ENCODE measurements at places on chromosomes 1 and 21. TPM values are rescaled to one million over a fixed set of nuclear protein-coding genes. Genes with fewer than 3 reads are reported as not detected.

DNA sequence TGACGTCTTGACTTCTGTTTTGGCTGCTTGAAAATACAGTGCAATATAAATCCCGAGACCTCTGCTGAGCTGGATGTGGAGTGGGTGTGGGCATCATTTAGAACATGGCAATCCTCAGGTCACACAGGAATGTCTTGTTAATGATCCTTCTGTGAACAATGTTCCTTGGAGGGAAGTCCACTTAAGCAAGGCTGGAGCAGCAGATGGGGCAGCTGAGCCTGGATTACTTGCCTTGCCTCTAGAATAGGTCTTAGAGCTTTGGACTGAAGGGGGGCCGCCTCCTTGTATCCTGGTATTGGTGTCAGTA is 926 bp upstream of the SCMH1 start:
- DNase-seq = no peak

DNA sequence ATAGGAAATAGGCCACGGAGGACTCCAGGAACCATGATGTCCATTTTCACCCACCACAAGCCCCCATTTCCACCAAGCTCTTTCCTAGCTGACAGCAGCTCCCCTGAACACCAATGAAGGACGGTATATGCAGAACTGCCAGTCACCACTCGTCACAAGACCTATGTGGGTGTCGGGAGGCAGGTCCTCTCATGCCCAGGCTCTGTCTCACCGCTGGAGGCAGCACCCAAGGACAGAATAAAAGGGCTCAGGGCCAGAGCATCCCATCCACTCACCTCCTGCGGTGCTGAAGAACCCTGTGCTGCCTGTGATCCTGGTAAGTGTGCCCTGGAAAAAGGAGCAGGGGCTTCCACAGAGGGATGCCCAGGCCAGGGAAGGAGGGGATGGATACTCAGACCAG is at the start of gene LCE1F:
TSS of gene LCE1F (plus strand) at position 266 of the 400 bp plus-strand sequence. CDS start 1,232 bp downstream, outside the sequence.
- no peak for DNase-seq

DNA sequence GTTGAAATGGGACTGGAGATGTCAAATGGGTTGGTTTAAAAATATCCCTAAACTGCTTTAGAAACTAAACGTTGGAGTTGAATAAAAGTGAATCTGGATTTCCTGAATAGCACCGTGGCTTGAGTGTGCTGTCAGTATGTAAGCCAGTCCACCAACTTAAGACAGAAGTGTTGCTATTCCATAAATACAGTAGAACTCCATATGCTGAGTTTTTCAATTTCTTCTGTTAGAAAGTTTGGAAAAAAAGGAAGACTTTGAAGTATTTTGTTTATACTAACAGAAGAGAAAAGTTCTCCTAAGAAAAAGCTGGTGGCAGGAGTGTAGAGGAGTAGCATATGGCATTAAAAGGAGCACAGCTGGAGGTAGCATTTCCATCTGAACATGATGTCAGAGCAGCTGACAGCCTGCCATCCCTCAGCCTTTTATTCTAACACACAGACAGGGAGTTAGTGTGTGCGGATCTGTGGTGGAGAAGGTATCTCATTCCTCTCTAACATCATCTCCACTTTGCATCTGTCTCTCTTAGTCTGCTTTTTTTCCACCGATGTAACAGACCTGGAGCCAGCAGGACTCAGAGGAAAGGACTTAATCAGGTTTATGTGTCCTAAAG is at the start of gene ZBTB18:
TSS of gene ZBTB18 (plus strand) at position 449 of the 610 bp plus-strand sequence. CDS start at position 598, 149 bp downstream.
- DNase-seq = peak; percentile 59

GRCh38 chr1:198873696-198874230 is 234.9 kb downstream of the PTPRC start:
- DNase-seq = no peak

- DNase-seq = no peak
These were observed 12.6 kb upstream of the BARHL2 start for GRCh38 chr1:90729504-90730242.

DNA sequence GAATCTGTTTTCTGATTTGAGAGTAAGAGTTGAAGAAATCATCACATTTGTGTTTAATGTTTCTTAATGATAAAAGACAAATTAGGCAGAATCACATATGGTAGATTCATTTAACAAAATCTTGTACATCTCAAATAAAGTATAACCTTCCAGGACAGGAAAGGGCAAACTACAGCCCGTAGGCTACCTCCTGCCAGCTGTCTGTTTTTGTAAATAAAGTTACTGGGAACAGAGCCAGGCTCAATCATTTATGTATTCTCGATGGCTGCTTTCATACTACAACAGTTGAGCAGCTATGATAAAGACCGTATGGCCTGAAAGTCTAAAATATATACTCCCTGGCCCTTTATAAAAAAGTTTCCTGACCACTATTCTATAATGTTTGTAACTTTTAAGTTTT is 204.1 kb downstream of the COL24A1 start:
- no peak for DNase-seq

GRCh38 chr1:77536813-77537212 is 145.6 kb downstream of the ZZZ3 start:
- DNase-seq = no peak

- no peak for DNase-seq
These were observed 49.5 kb downstream of the SSBP3 start for GRCh38 chr1:54356680-54357147.

DNA sequence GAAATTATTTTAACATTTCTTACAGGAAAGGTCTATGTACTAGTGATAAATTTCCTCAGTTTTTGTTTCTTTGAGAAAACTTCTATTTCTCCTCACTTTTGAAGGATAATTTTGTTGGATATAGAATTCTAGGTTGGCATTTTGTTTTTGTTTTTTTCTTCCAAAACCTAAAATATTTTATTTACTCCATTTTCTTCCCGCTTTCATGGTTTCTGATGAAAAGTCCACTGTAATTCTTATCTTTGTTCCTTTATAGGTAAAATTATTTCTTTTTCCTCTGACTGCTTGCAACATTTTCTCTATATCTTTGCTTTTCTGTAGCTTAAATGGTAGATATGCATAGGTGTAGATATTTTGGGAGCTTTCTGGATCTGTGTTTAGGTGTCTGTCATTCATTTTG is 153.9 kb upstream of the DSCAM start:
- DNase-seq = no peak

- DNase-seq = no peak
These were observed 182.5 kb downstream of the ZC3H11B start for GRCh38 chr1:219430419-219430818.

GRCh38 chr1:117093091-117093534 is 28.4 kb downstream of the TRIM45 start:
- DNase-seq = peak; percentile 89

DNA sequence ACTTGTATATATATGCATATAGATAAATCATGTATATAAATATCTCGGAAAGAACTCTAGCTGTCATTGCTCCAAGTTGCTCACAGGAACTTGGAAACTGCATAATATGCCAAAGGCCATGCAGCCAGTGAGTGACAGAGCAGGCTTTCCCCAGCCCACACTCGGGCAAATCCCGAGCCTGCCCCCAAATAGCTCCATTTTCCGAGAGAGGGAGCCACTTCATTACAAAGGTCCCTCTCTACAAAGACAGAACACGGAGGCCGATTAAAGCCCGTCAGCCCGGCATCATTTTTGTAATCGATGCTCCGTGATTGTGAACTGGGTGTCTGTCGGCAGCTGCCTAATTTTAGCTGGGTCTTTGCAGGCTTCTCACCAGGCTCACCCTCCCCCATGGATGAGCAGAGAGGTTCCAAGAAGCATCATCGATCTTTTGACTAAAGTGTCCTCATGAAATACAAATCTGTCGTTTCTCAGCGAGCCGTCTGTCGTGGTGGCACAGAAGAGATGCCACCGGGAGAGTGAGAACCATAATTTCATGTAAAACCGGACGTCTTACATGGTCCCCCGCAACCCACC is 663.9 kb downstream of the PTPRU start:
- no peak for DNase-seq

GRCh38 chr1:67489643-67490042 is 59.4 kb upstream of the SERBP1 start:
- DNase-seq = no peak

DNA sequence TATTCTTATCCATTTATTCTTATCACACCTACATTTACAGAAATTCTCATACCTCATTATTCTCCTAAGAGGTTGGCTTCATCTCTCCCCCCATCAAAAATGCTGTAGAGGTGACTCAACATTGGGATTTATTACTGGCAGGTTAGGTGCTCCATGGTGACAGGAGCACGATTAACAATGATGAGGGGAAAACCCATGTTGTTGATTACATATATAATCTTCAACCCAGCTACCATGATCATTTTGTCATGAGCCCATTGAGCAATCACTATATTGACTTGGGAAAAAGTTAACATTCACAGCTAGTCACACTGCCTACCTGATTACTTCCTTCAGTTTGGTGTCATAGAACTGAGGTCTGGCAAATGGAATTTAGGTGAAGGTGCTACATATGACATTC is 712.1 kb upstream of the CHRM3 start:
- no peak for DNase-seq

DNA sequence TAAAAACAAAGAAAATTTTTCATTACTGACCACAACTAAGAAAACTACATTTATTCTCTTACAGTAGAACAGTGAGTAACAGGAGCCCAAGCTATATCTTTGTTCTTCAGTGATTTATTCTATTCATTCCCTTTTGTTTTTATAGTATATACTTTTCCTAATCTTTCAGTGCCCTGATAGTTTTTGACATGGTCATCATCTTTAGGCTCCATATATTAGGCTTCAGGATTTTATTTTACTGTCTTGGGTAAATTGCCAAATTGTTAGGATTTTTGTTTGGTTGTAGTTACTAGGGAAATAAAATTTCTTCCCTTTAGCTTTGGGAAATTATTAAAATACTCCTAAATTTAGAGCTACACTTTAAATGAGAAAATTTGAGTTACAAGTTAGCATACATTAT is 10.3 kb downstream of the FBXO28 start:
- DNase-seq = no peak

- no peak for DNase-seq
These were observed 414.2 kb downstream of the KCNT2 start for GRCh38 chr1:196193896-196194559.

DNA sequence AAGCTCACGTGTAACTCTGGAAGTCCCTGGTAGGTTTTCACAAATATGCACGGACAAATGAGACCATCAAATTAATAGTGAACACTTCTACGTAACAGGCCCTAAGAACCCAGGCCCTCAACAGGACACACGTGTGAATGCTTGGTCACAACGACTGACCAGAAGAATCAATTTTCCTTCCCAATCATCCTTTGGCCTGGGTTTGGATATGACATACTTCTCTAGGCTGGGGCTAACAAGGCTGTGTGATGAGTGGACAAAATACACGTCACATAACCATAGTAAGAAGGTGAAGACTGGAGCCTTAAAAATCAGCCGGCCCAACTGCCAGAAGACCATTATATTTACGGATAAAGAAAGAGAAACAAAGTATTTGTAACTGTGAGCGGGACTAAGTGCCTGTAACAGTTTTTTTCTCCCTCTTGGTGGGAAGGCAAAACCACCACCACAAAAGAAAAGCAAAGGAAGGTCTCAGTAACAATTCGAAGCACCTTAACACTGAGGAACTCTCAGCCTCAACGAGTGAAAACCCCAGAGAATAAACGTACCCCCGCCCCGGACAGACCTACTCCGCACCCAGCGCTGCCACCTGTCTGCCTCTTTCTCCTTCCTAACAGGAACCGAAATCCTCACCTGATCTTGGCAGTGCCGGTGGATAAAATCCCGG is 450 bp downstream of the SDE2 start:
- no peak for DNase-seq

GRCh38 chr1:109787211-109787844 is 23.6 kb upstream of the EPS8L3 start:
- no peak for DNase-seq

DNA sequence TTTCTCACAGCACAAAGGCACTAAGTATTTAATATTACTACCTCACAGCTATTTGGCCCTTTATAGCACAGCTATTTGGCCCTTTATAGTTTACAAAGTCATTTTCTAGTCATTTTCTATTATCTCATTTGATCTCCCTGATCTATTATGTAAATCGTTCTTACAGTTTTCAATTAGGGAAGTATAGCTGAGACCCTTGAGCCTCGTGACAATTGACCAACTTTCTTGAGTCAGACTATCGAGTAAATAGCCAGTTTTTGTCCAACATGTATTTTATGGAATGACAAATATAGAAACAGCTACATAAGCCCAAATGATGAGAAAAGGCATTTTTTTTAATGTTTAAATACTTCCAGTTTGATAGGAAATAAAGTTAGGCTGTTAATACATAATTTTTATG is 7.0 kb upstream of the ANGPTL1 start:
- DNase-seq = no peak

- no peak for DNase-seq
These were observed 37.6 kb downstream of the PARP1 start for GRCh38 chr1:226370144-226370923.

GRCh38 chr1:61169634-61170033 is 87.3 kb downstream of the NFIA start:
- no peak for DNase-seq

GRCh38 chr1:221704306-221704705 is 37.6 kb downstream of the DUSP10 start:
- DNase-seq = no peak

GRCh38 chr1:229985613-229986010 is 81.4 kb upstream of the GALNT2 start:
- DNase-seq = no peak

GRCh38 chr21:46486481-46487126 is 27.9 kb downstream of the DIP2A start:
- DNase-seq = no peak

DNA sequence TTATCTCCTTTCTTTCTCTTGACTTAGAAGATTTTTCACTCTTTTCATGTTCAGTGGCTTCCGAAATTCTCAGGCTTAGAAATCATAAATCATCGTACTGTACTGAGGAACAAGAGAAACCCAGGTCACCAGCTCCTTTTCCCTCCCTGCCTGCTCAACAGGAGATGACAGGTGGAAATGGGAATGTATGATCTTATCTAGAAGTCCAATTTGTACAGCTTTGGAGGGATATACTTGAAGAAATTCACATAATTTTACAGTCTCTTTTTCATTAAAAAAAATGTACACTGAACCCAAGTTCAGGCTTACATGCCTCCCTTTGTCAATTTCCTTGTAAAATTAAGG is 11.7 kb downstream of the EVA1C start:
- DNase-seq = no peak

DMBX1 gene
- total RNA-seq = not detected

EXTL1 gene
- total RNA-seq = not detected

FCRL4 gene
- not detected for total RNA-seq

NTMT2 gene
- total RNA-seq = not detected

MRPS15 gene
- total RNA-seq = 63.1 TPM

FTCD gene
- not detected for total RNA-seq

CYP4A22 gene
- total RNA-seq = not detected

LRRIQ3 gene
- 1.7 TPM for total RNA-seq

THAP3 gene
- total RNA-seq = 28.8 TPM

AGMAT gene
- total RNA-seq = 0.53 TPM

OLIG2 gene
- not detected for total RNA-seq

OR2T29 gene
- total RNA-seq = not detected

TMOD4 gene
- total RNA-seq = not detected

NBPF20 gene
- total RNA-seq = 1.1 TPM

AADACL4 gene
- not detected for total RNA-seq

CELA3A gene
- total RNA-seq = not detected

CFHR3 gene
- total RNA-seq = not detected

MINDY1 gene
- total RNA-seq = 5.9 TPM

Measured in SJSA1 (cell line).